Gastroesophageal sphincter (tissue), 4 donors: ENCODE measurements at places on chromosomes 6 and 20. TPM values are rescaled to one million over a fixed set of nuclear protein-coding genes. Genes with fewer than 3 reads are reported as not detected.

FAM83C gene
- total RNA-seq = not detected

HSPA1L gene
- total RNA-seq = 2.2 TPM

CHRNA4 gene
- total RNA-seq = not detected

DYNLT2 gene
- 1.3 TPM for total RNA-seq

GRM1 gene
- 0.13 TPM for total RNA-seq

GPANK1 gene
- total RNA-seq = 17.9 TPM

RBCK1 gene
- 111 TPM for total RNA-seq

- ATAC-seq = peak; percentile 35
These were observed 640 bp downstream of the NFS1 start for GRCh38 chr20:35698298-35699126.

GRCh38 chr20:34979366-34980153 is 23.9 kb downstream of the MYH7B start:
- ATAC-seq = no peak

GRCh38 chr20:7010527-7010926 is 243.0 kb downstream of the BMP2 start:
- ATAC-seq = no peak

- ATAC-seq = peak; percentile 27
These were observed 21.9 kb downstream of the TOP1 start for GRCh38 chr20:41050361-41051008.

GRCh38 chr20:63099456-63100173 is 92.9 kb upstream of the BHLHE23 start:
- no peak for ATAC-seq

DNA sequence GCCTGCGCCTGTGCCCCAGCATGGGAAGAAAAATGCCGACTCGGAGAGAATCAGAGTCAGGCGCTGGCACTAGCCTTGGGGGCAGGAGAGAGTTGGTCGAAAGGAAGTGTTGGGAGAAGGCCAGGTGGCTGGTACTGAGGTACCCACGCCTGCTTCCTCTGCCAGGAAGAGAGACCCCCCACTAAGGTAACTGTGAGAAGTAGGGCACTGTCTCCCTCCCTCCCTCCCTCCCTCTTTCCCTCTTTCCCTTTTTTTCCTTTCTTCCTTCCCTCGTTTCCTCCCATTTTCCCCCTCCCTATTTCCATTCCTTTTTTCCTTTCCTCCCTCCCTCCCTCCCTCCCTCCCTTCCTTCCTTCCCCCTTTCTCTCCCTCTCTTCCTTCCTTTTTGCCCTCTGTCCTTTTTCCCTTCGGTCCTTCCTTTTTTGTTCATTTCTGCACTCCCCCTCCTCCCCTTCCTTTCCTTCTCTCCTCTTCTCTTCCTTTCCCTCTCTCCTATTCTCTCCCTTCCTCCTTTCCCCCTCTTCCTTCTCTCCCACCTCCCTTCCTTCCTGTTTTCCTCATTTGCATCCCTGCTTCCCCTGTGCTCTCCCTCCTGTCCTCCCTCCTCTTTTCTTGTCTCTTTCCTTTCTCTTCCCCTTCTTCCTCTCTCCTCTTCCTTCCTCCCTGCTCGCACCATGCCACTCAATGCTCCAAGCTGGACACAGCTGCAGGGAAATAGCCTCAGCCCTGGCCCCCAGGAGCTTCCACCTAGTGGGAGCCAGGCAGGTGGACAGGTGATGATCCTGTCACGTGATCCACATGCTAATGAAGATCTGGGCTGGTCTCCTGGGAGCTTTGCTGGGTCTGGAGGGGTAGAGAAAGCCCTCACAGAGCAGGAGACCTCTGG is 148.0 kb downstream of the DHX35 start:
- no peak for ATAC-seq
